ENCODE measurements at places on chromosomes 13 and 19. TPM values are rescaled to one million over a fixed set of nuclear protein-coding genes. Genes with fewer than 3 reads are reported as not detected.

Gene ONECUT3
- total RNA-seq = not detected

Gene PSG6
- not detected for total RNA-seq

Gene NRTN
- total RNA-seq = 0.23 TPM

Gene ZNF260
- total RNA-seq = 9.3 TPM

Gene NECTIN2
- 42.0 TPM for total RNA-seq

Gene SYT3
- total RNA-seq = 4.5 TPM

DNA sequence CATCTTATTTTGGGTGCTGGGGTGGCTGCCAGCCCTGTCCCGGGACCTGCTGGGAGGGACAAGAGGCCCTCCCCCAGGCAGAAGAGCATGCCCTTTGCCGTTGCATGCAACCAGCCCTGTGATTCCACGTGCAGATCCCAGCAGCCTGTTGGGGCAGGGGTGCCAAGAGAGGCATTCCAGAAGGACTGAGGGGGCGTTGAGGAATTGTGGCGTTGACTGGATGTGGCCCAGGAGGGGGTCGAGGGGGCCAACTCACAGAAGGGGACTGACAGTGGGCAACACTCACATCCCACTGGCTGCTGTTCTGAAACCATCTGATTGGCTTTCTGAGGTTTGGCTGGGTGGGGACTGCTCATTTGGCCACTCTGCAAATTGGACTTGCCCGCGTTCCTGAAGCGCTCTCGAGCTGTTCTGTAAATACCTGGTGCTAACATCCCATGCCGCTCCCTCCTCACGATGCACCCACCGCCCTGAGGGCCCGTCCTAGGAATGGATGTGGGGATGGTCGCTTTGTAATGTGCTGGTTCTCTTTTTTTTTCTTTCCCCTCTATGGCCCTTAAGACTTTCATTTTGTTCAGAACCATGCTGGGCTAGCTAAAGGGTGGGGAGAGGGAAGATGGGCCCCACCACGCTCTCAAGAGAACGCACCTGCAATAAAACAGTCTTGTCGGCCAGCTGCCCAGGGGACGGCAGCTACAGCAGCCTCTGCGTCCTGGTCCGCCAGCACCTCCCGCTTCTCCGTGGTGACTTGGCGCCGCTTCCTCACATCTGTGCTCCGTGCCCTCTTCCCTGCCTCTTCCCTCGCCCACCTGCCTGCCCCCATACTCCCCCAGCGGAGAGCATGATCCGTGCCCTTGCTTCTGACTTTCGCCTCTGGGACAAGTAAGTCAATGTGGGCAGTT, 8.6 kb downstream of the CALM3 start:
- peak; percentile 3 for DNase-seq

DNA sequence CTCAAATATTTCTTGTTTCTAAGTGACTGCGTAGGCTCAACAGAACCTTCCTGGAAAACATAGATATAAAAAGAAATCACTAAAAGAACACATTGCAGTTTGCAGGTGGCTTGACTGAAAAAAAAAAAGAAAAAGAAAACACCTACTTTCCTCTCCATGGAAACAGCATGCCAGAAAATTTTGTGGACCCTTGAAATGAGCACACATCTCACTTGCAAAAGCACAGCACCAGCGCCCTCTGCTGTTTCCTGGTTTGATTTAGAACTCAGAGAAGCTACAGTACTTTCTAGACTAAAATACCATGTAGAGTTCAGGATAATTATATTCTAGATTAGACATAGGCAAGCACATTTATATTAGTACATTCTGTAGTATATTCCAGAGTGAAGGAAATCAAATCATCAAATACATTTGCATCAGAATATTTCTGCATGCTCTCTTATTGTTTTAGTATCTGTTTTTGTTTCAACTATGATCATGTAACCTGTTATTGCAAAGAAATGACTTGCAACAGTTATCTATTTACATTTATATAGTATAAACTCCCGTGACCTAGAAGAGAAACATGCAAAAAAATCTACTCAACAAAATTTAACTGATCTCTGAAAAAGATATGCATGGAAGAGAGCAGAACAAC, 22.3 kb upstream of the XPO4 start:
- DNase-seq = peak; percentile 54

GRCh38 chr13:43315522-43315921, 292.1 kb downstream of the DNAJC15 start:
- no peak for DNase-seq

DNA sequence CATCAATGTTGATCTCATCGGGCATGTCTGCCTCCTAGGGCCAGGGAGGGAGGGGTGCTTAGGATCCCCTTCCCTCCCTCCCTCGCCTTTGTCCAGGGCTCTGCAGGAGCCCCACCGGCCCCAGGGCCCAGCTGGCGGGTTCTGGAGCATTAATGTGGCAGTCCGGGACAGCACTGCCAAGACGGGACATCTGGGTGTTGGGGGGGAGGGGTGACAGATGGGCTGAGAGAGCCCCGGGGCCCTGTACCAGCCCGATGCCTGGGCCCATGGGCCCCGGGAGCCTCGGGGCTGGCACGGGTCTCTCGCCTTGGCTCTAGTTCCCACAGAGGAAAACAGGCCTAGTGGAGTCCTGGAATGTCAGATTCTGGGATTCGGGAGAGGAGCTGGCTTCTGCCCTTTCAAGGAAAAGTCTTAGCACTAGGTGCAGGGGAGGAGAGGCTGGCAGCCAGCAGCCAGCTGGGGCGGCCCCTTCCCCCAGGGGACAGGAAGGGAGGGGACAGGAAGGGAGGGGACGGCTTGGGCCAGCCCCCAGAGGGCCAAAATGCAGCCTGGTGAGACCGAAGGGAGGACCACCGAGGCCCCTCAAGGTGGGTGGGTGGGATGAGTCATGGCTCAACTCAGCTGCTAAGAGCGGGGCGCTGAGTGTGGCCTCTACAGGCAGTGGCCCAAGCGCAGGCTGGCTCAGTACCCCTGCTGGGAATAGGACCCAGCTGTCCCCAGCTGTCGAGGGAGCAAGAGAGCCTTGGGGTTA, 3.1 kb downstream of the PPP1R14A start:
- no peak for DNase-seq

DNA sequence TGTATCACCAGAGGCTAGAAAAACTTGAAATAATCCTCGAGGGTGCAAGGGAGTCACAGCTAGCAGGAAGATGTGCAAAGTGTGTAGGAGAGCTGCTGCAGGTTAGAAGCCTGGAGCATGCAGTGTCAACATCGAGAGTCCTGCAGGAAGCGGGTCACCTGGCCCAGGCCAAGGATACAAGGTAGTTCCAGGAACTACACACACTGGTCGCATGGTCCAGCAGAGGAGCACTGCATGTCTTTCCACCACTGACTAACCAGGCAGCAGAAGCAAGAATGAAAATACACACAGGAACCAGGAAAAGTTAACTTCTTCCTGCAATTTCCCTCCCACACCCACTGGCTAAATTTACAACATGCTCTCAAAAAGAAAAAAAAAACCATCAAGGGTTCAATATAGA, 36.0 kb upstream of the MIR17HG start:
- no peak for DNase-seq

DNA sequence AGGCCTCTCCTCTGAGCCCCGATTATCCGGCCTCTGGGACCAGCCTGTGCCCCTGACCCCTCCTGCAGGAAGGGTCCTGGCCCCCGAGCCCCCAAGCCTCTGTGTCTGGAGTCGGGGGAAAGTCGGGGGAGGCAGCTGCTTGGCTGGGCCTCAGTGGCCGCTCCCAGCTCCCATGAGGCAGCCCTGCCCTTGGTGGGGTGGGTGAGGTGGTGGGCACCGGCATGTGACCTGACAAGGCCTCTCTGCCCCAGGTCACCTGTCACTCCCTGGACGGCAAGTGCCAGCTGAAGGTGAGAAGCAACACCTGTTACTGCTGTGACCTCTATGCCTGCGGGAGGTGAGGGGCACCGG, 41.5 kb downstream of the TMEM255B start:
- DNase-seq = no peak

DNA sequence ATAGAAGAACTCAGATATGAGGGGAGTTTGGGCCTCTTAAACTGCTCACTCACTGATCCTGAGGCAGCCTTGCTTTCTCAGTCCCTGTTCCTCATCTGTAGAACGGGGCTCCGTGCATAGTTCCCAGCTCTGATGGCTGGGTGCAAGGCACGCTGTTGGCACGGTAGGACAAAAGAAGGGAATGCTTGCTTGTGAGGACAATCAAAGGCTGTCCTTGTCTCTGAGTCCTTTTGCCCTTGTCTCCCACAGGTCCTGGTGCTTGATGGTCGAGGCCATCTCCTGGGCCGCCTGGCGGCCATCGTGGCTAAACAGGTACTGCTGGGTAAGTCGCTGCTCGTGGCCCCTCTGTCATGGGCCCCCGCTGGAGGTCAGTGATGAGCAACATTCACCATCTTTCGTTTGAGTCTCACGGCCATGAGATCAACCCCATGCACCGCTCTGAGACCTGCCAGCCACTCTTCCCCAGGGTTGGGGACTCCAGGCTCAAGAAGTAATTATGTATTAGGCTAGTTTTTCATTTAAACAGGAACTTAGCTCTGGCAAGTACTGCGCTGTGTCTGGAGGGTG, 2.3 kb downstream of the RPL13A start:
- no peak for DNase-seq

GRCh38 chr13:30569901-30570576, 47.7 kb upstream of the USPL1 start:
- DNase-seq = peak; percentile 67

DNA sequence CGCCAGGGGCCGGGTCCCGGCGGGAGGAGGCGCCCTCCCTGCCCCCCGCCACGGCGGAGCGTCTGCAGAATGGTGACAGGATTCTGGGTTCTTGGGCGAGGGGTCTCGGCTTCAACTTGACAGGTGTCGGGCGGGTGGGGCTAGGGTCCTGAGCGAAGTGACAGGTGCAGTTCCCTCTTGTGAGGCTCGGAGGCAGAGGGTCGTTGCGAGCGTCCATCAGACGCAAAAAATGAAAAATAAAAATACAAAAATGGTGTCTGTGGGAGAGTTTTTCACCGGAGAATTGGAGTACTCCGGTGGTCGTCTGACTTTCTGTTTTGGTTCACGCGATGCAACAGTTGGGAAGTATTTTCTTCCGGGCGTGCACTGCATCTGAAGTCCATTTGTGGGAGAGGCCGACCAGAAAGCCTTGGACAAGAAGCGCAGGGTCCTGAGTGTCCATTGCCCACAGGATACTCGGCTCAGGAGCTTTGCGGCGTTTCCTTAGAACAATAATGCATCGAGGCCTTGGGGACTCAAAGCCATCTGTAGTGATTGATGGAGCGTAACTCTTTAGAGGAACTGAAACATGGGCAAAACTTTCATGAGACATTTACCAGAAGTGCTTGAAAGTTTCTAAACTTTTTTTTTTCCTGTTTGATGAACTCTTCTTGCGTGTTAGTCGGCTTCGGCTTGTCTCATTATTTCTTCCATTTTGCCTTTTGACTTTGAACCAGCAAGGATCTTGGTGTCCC, 759 bp downstream of the RB1 start:
- peak; percentile 8 for DNase-seq

- DNase-seq = no peak
Observed at GRCh38 chr19:2567580-2567979, 91.7 kb downstream of the GADD45B start.

DNA sequence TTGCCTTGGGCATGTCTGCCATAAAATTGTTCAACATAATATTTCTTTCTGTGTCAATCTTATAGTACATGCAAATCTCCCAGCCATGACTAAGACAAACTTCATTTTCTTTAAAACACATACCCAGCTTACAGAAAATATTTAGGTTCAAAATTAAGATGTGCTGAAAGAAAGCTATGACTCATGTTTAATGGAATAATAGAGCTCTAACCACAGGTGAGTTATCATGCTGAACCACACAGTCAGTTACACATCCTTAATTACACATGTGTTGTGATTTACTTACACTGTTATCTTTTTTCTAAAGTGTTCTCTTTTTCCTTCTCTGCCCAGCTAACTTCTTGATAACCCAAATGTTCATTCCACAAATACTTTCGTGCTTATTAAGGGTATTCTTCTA, 1831.2 kb downstream of the OLFM4 start:
- DNase-seq = no peak

DNA sequence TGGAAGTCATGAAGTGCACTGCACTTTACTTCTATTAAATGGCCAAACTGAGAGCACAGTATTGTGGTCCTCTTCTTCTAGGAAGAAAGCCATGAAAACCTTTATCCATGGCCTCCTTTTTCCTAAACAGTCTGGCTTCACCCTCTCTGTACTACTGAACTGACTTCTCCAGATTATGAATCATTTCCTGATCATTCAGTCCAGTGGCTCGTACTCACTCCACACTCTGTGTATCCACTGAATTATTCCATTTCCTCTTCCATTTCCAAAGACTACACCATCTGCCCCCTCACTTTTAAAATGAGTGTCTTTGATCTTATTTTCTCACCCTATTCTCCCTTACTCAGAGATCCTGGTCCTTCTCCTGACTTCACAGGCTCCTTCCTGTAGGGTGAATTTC, 29.7 kb upstream of the FREM2 start:
- no peak for DNase-seq

DNA sequence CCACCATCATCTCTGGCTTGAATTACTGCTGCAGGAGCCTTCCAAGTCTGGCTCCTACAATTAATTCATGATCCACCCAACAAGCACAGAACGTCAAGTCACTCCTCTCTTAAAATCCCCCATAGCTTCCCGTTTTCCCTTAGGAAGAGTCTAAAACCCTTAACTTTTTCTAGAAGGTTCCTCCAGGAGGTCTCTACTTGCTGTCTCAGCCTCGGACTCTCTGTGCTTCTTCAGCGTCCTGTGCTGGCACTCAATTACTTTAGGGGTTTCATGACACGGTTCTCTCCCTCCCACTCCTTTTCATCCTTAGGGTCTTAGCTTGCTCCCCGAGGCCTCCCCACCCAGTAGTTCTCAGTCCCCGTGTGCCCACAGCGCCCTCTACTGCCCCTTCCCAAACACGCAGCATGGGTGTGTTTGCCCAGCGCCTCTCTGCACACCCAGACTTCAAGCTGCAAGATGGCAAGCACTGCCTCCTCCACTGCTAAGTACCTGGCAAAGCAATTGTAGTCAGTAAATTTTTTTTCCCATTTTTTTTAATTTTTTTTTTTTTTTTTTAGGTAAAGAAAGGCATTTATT, 25.8 kb upstream of the MAP3K10 start:
- peak; percentile 31 for DNase-seq

- DNase-seq = peak; percentile 87
Observed at GRCh38 chr13:71290963-71291841, 575.8 kb downstream of the DACH1 start.

DNA sequence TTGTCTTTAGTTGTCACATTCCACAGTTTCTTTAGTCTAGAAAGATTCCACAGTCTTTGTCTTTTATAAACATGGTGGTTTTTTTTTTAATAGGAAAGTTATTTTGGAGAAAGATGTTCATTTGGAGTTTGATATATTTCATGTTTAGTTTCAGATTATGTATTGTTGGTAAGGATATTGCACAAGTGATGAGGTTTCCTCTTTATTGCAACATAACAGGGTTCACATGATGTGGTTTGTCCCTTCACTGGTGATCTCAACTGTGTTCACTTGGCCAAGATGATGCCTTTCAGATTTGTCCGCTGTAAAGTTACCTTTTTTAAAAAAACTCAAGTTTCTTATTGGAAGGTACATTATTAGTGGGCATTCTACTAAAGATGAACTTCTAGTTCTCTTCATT, 3.2 kb downstream of the ZNF230 start:
- DNase-seq = no peak

GRCh38 chr13:55583953-55584593, 1556.6 kb upstream of the PRR20A start:
- DNase-seq = no peak

- no peak for DNase-seq
Observed at GRCh38 chr19:32392901-32393300, 12.7 kb upstream of the DPY19L3 start.

- DNase-seq = no peak
Observed at GRCh38 chr19:51815043-51815442, 20.1 kb downstream of the FPR3 start.

Measured in H4 (cell line).